ENCODE measurements at places on chromosomes 11 and 22.

DNA sequence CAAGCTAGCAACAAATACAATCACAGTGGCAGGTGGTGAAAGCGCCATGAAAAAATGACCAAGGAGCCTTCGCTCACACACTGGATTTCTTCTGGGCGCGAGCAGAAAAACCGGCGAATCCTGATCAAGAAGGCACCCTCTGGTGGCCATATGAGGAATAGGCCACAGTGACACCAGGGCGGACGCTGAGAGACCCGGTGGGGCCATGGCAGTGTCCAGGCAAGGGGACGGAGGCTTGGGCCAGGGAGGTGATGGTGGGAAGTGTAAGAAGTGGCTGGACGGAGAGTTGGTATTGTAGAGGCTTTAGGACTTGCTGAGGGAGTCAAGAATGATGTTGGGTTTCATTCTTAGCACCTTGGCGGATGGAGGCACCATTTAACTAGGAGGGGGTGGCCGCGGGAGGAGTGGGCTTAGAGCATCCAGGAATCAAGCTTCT lies 16.9 kb upstream of the RAC2 start:
- no peak overlapping the region for H3K27ac ChIP-seq
- H3K4me1 ChIP-seq = peaks cover 4% of the 10 kb centered on the region
- H3K36me3 ChIP-seq = no peaks in the 10 kb centered on the region
- no peak overlapping the region for H3K4me3 ChIP-seq
- peak; percentile 52 for DNase-seq

GRCh38 chr11:72030472-72031045 lies 31.9 kb downstream of the IL18BP start:
- no peak overlapping the region for H3K4me3 ChIP-seq
- no peak overlapping the region for H3K27ac ChIP-seq
- H3K36me3 ChIP-seq = peaks cover 99% of the 10 kb centered on the region

- no peak for DNase-seq
- peaks cover 61% of the 10 kb centered on the region for H3K36me3 ChIP-seq
Observed at GRCh38 chr22:17098379-17098819, 13.6 kb downstream of the IL17RA start.

DNA sequence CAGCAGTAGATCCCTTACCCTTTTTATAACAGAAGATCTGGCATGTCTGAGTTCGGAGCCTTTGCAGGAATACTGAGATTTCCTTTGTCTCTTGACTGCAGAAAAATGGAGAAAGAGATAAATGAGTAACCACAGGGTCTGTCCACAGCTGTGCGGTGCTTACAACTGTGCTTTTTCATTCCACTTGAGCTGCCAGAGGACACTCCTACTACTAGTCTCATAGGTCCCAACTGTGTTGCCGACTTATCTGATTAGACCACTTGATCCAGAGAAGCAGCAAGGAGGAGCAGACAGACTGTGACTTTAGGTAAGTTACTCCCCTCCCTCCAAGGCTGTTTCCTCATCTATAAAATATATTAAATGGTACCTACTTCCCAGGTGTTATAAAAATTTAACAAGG lies 17.5 kb downstream of the FAM227A start:
- H3K27me3 ChIP-seq = no peaks in the 10 kb centered on the region
- DNase-seq = no peak
- no peaks in the 10 kb centered on the region for H3K4me1 ChIP-seq
- H3K36me3 ChIP-seq = peaks cover 59% of the 10 kb centered on the region
- H3K4me3 ChIP-seq = no peak overlapping the region

GRCh38 chr11:15615398-15616096 lies 500.8 kb downstream of the INSC start:
- peak; percentile 15 for DNase-seq
- no peak overlapping the region for H3K27ac ChIP-seq
- H3K27me3 ChIP-seq = no peaks in the 10 kb centered on the region

GRCh38 chr11:80365076-80365725 lies 924.4 kb upstream of the TENM4 start:
- DNase-seq = no peak
- H3K27ac ChIP-seq = no peak overlapping the region
- H3K4me1 ChIP-seq = no peaks in the 10 kb centered on the region
- H3K4me3 ChIP-seq = no peak overlapping the region
- no peaks in the 10 kb centered on the region for H3K27me3 ChIP-seq

- H3K27me3 ChIP-seq = peaks cover 26% of the 10 kb centered on the region
- H3K36me3 ChIP-seq = no peaks in the 10 kb centered on the region
- no peak for DNase-seq
- no peak overlapping the region for H3K27ac ChIP-seq
- no peaks in the 10 kb centered on the region for H3K4me1 ChIP-seq
- H3K4me3 ChIP-seq = no peak overlapping the region
Observed at GRCh38 chr22:44543362-44543761, 45.3 kb upstream of the RTL6 start.

- no peak for DNase-seq
- H3K4me3 ChIP-seq = no peak overlapping the region
- peaks cover 15% of the 10 kb centered on the region for H3K4me1 ChIP-seq
- no peaks in the 10 kb centered on the region for H3K36me3 ChIP-seq
- H3K27me3 ChIP-seq = no peaks in the 10 kb centered on the region
Observed at GRCh38 chr11:44977493-44977984, 26.9 kb upstream of the TP53I11 start.

DNA sequence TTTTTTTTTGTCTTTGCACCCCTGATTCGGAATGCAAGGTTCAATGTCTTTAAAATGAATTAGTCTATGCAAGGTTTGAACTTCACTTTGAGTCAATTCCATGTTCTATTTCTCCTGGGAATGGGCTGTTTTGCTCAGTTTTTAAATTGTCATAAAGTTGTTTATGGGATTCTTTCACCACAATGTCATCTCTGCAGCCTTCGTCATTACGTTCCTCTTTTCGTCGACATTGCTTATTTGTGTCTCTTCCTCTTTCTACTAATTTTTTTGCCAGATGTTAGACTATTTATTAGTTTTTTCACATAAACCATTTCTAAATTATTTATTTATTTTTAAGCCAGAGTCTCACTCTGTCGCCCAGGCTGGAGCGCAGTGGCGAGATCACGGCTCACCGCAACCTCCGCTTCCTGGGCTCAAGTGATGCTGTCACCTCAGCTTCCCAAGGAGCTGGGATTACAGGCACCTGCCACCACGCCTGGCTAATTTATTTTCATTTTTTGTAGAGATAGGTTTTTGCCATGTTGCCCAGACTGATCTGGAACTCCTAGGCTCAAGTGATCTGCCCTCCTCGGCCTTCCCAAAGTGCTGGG lies 7.1 kb upstream of the TNNT3 start:
- no peak overlapping the region for H3K27ac ChIP-seq
- no peak for DNase-seq
- no peak overlapping the region for H3K4me3 ChIP-seq
- no peaks in the 10 kb centered on the region for H3K27me3 ChIP-seq
- no peaks in the 10 kb centered on the region for H3K36me3 ChIP-seq

DNA sequence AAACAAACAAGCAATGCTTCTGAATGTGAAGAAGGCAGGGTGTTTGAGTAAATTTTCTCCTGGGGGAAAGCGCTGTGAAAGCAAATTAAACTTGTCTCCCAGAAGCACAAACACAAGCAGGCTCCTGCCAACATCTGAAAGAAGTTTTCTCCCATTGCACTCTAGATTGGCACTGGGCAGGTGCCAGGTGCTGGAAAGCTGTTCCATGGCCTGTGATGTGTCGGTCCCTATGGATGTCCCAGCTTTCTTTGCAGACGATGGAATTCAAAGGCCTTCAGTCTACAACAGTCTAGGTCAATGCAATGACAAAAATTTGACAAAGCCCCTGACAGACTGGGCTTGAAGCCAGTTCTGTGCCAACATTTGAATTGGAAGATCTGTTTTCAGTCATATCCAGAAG lies 246.1 kb upstream of the NARS2 start:
- H3K36me3 ChIP-seq = no peaks in the 10 kb centered on the region
- DNase-seq = no peak
- no peak overlapping the region for H3K4me3 ChIP-seq
- H3K4me1 ChIP-seq = peaks cover 7% of the 10 kb centered on the region
- H3K27ac ChIP-seq = no peak overlapping the region
- H3K27me3 ChIP-seq = no peaks in the 10 kb centered on the region

- no peak for DNase-seq
- no peaks in the 10 kb centered on the region for H3K4me1 ChIP-seq
- no peak overlapping the region for H3K27ac ChIP-seq
- H3K36me3 ChIP-seq = no peaks in the 10 kb centered on the region
- H3K4me3 ChIP-seq = no peak overlapping the region
- H3K27me3 ChIP-seq = no peaks in the 10 kb centered on the region
Observed at GRCh38 chr22:33030923-33031525, 27.2 kb downstream of the SYN3 start.

DNA sequence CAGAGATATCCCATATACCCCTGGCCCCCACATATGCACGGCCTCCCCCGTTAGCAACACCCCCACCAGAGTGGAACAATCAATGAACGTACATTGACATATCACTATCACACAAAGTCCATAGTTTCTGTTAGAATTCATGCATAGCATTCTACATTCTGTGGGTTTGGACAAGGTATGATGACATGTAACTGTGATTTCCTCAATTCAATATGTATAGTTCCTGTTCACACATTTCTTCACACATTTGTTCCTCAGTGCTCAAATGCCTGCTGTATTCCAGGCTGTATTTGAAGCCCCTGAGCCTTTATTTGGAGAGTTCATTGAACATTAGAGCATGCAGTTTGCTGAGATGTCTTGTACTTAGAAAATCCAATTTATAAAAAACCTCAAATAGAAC lies 69.9 kb downstream of the PTPRJ start:
- H3K27me3 ChIP-seq = no peaks in the 10 kb centered on the region
- H3K36me3 ChIP-seq = no peaks in the 10 kb centered on the region
- H3K27ac ChIP-seq = no peak overlapping the region
- DNase-seq = no peak
- H3K4me1 ChIP-seq = peaks cover 15% of the 10 kb centered on the region

- no peak for DNase-seq
- H3K36me3 ChIP-seq = peaks cover 28% of the 10 kb centered on the region
- H3K27ac ChIP-seq = no peak overlapping the region
- peak overlapping the region; percentile 92 for H3K4me3 ChIP-seq
Observed at GRCh38 chr22:49826603-49827270, 936 bp downstream of the BRD1 start.

- no peaks in the 10 kb centered on the region for H3K4me1 ChIP-seq
- peaks cover 2% of the 10 kb centered on the region for H3K36me3 ChIP-seq
- no peaks in the 10 kb centered on the region for H3K27me3 ChIP-seq
- H3K27ac ChIP-seq = no peak overlapping the region
Observed at GRCh38 chr11:20397281-20397680, 9.8 kb downstream of the PRMT3 start.

- H3K4me1 ChIP-seq = peaks cover 2% of the 10 kb centered on the region
- H3K4me3 ChIP-seq = peak overlapping the region; percentile 94
- H3K27me3 ChIP-seq = no peaks in the 10 kb centered on the region
- DNase-seq = no peak
- H3K27ac ChIP-seq = no peak overlapping the region
- H3K36me3 ChIP-seq = peaks cover 20% of the 10 kb centered on the region
Observed at GRCh38 chr22:31496735-31497146, 405 bp downstream of the SFI1 start.

DNA sequence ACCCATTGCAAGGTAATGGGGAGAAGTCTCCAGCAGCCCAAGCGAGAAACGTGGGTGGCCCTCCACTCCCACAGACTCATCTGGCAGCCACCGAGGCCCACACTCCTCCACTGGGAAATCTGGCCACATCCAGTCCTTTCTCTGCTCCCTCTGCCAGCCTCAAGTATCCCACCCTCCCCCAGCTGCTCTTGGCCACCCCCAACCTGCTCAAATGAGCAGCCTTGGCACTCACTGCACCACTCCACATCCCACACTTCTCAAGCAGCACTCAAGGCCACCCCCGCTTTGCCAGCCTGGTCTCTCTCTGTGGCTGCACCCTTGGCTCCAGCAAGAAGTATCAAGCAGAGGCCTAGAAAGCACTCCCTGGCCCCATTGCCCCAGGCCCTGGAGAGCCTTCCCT lies 28.2 kb downstream of the SLC22A12 start:
- H3K4me3 ChIP-seq = no peak overlapping the region
- H3K27ac ChIP-seq = no peak overlapping the region
- DNase-seq = no peak
- H3K4me1 ChIP-seq = peaks cover 22% of the 10 kb centered on the region

GRCh38 chr11:103434073-103434411 lies 324.8 kb downstream of the DYNC2H1 start:
- H3K27me3 ChIP-seq = no peaks in the 10 kb centered on the region
- H3K36me3 ChIP-seq = no peaks in the 10 kb centered on the region
- H3K4me3 ChIP-seq = no peak overlapping the region
- no peak for DNase-seq

GRCh38 chr22:25134028-25134427 lies 65.6 kb upstream of the CRYBB3 start:
- no peak overlapping the region for H3K27ac ChIP-seq
- no peak overlapping the region for H3K4me3 ChIP-seq
- H3K36me3 ChIP-seq = no peaks in the 10 kb centered on the region

- H3K36me3 ChIP-seq = no peaks in the 10 kb centered on the region
- peaks cover 8% of the 10 kb centered on the region for H3K27me3 ChIP-seq
- DNase-seq = no peak
- H3K27ac ChIP-seq = no peak overlapping the region
- H3K4me1 ChIP-seq = peaks cover 24% of the 10 kb centered on the region
Observed at GRCh38 chr22:46373921-46374662, 38.6 kb downstream of the TRMU start.

- peak overlapping the region; percentile 96 for H3K4me3 ChIP-seq
- peak; percentile 30 for DNase-seq
- H3K27me3 ChIP-seq = no peaks in the 10 kb centered on the region
- H3K36me3 ChIP-seq = no peaks in the 10 kb centered on the region
- H3K4me1 ChIP-seq = peaks cover 13% of the 10 kb centered on the region
Observed at GRCh38 chr11:746289-747157, 741 bp upstream of the TALDO1 start.

DNA sequence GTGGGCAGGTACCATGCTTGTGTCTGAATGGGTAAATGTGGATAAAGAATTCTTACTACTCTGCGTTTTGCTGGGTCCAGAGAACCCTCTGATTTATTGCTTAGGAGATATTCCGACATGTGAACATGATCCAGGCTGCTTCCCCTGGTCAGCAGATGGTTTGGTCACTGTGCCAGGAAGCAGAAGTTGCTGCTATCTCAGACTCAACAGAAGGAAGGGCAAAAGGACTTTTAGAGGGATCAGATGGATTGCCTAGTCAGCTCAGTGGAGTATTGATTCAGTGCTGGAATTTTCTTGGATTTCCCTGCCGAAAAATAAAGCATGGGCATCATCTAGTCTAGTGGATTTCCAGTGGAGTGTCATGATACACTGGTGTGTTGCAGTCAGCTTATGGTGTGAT lies 440.1 kb downstream of the NTM start:
- H3K4me3 ChIP-seq = no peak overlapping the region
- no peaks in the 10 kb centered on the region for H3K27me3 ChIP-seq
- H3K36me3 ChIP-seq = no peaks in the 10 kb centered on the region
- H3K4me1 ChIP-seq = peaks cover 2% of the 10 kb centered on the region
- no peak overlapping the region for H3K27ac ChIP-seq
- no peak for DNase-seq
